ENCODE measurements at places on chromosomes 7 and 10.
A peak's percentile ranks its signal among the peaks of the same experiment; 100 is the strongest.

DNA sequence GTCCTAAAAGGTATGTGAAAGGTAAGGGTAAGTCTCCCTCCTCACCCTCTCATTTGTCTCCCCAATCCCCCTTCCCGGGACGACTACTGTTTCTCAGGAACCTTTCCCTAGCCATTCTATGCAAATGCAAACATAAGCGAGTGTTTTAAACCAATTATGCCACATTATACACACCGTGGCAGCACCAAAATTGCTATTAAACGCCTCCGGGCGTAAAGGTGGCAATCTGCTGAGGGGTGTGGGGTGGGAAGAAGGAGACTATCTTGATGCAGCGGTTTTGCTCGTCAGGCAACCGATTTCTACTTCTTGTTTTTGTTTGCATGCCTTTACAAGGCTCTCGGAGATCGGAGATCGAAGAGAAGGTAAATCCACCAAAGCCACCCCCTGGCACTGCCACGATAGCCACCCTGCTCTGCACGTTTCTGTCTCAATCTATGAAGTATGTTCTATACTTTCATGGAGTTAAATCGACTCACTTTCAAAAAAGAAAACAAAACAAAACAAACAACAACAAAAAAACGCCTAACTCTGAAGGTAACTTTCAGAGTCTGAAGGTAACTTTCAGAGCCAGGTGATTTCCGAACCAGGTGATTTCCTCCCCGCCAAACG is 46.0 kb upstream of the CDK1 start:
- peak; percentile 10 for DNase-seq

DNA sequence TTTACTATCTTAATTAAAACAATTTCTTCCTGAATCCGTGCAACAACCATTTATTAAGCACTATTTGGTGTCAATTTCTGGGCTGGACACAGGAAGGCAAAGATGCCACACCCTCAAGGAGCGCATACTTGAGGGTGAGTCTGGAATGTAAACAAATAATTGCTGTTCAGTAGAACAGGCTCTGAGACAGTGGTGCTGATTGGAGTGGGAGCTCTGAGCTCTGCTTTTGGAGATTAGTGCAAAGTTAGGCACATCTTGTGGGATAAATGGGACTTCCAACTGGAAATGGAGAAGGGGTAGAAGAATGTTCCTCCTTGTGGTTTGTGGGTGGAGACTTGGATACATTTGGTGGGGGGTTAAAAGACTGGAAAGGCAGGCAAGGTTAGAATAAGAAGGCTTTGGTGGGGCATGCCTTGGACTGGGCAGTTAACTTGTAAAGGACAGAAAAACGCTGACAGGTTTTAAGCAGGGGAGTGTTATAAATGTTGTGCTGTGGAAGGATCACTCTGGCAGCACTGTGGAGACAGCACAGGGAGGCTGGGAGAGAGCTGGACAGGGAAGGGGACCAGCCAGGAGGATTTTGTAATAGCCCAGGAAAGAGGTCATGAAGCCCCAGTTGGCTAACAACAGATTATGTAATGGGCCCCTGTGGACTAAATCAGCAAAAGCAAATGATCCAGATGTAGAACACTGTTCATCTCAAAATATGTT is 80.7 kb downstream of the ZNF365 start:
- DNase-seq: peak; percentile 43

DNA sequence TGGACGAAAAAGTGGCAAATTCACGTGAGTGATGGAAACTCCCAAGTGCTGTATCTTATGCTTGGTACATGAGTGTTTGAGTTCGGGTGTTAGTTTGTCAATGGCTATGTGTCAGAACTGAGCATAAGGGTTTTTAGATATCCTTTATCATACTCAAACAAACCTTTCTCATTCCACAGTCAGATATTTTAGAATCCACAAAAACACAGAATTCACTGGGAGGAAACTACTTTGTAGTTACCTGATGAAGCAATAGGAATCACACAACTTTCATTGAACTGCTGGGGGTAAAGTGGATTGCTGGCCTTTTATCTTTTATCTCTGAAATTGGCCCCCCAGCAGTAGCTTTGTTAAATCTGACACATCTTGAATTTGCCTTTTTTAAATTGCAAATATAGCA is 64.0 kb downstream of the DKK1 start:
- DNase-seq: no peak

- DNase-seq: no peak
Observed at GRCh38 chr10:71468363-71469094, 71.8 kb downstream of the CDH23 start.

DNA sequence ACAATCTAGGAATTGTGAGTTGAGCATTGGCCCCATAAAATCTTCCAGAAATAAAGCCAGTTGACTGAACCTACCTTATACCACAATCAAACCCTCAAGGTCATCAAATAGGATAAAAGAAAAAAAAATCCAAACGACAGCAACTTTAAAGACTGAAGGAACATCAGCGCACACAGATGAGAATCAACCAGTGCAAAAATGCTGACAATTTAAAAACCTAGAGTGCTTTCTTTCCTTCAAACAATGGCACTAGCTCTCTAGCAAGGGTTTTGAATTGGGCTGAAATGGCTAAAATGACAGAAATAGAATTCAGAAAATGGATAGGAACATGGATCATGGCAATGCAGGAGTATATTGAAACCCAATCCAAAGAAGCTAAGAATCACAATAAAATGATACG is 16.1 kb upstream of the POT1 start:
- no peak for DNase-seq

GRCh38 chr7:30323006-30323355 is 38.6 kb downstream of the ZNRF2 start:
- no peak for DNase-seq

All from NB4 (cell line).